ENCODE measurements at places on chromosomes 6 and 20.
A peak's percentile ranks its signal among the peaks of the same experiment; 100 is the strongest.

GRCh38 chr6:84805145-84805544 lies 40.7 kb upstream of the TBX18 start:
- DNase-seq: no peak

DNA sequence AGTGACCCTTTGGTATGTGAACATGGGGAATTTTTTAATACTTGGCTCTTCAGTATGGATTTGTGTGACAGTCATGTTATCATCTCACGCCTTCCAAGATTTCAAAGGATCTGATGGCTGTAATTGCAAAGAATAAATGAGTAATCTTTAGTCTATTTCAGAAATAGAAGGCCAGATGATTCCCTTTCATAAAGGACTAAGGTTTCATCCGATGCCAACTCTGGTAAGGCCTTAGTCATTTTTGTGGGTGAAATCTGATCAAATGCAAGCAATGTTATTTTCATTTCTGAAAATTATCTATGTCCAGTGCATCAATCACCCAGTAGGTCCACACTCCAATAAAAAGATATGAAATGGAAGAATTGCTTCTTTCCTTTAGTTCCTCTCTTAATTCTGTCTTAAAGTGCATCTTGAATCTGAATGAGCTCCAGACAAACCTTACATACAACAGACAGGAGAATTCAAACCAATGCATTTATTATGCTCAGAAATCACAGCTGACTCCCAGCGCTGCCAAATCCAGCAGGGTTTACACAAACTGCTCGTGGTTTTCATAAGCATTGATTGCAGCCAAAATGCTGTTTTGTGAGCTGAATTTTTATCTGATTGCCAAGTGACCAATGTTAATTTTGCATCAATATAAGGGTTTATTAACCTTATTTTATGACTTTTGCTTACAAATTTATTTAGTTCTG lies 565.2 kb upstream of the MARCKS start:
- peak; percentile 42 for DNase-seq

DNA sequence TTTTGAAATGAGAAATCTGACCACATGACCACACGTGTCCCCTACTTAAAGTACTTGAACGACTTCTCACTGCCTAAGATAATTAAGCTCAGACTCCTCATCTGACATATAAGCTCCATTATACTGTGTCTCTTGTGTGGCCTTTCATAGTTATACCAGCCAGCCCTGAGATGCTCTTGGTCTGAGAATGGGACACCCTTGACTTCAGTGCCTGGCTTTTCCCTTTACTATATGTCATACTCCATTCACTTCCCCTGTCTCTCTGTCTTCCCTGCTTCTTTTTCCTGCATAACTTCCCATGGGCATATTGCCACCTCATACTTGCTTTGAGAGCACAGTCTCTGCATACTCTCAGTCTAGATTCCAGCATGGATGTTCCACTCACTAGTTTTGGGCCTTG lies 53.4 kb upstream of the TINAG start:
- no peak for DNase-seq

GRCh38 chr20:1489325-1489724 lies 1.9 kb downstream of the SIRPB2 start:
- DNase-seq: no peak

GRCh38 chr6:7685276-7685675 lies 40.6 kb upstream of the BMP6 start:
- no peak for DNase-seq

DNA sequence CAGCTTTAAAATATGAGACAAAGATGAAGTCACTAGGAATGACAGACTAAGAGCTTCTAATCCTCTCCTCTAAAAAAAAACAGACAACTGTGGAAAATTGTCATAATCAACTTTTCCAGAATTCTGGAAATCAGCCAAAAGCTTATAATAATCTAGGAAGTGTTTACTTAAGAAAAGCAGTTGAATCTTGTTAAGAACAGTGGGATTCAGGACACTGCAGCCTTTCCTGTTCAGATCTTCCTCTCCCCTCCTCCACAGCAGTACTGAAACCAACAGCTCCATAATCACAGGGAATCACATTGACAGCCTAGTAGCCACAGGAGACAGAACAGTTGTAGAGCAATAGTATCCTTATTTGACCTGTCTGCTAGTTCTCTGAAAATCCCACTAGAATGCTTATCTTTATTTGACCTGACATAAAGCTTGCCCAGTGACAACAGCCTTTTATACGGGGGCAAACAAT lies 41.6 kb downstream of the IBTK start:
- DNase-seq: no peak

DNA sequence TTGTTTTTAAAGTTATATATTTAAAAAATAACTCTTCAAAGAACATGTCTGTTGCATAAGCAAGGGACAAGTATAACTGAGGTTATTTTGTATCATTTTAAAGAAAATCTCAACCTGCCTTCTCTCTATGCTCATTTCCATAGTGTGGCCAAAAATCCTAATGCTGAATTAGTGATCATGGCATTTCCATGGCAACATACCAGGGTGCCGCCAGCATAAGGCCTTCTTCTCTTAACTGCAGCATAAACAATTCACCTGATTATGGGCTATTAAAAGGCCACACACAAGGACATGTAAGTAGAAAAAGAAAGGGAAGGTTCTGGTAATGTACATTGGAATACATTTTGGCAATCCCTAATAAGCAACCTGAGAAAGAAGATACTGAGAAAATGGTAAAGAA lies 95.1 kb upstream of the RNF217 start:
- DNase-seq: no peak

- DNase-seq: no peak
These were observed 26.2 kb upstream of the FOXP4 start for GRCh38 chr6:41519745-41520699.

GRCh38 chr20:58233881-58234528 lies 5.6 kb upstream of the ANKRD60 start:
- no peak for DNase-seq
